ENCODE measurements at places on chromosomes 3 and 15.

- DNase-seq = no peak
Observed at GRCh38 chr15:26804063-26804804, 31.4 kb upstream of the GABRB3 start.

- DNase-seq = no peak
Observed at GRCh38 chr3:5264896-5265770, 77.6 kb downstream of the EDEM1 start.

DNA sequence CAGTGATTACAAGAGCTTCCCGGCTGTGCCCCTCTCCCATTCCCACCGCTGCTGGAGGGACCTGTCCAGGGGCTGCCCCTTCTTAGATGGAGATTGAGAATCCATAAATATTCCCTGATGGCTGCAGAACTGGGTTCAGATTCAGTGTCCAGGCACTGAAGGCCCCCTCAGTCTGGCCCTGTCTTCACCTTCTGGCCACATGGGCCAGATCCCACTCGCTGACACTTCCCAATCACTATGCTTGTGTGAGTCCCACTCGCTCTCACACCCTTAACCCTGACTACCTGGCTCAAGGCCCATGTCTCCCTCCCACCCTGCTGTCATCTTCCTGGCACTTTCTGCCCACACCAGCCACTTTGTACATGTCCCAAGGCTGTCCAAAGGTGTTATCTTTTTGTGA, 15.5 kb upstream of the MRPS22 start:
- no peak for DNase-seq

- DNase-seq = no peak
Observed at GRCh38 chr3:150761831-150762661, 923 bp downstream of the SIAH2 start.

- DNase-seq = no peak
Observed at GRCh38 chr15:86231864-86232721, 152.4 kb downstream of the AGBL1 start.

GRCh38 chr3:127964053-127964452, 49.0 kb downstream of the KBTBD12 start:
- DNase-seq = no peak

GRCh38 chr3:195103623-195104022, 167.3 kb downstream of the XXYLT1 start:
- no peak for DNase-seq
